ENCODE measurements at places on chromosomes 11 and 22.

GRCh38 chr11:130514851-130515250, 66.4 kb downstream of the ADAMTS15 start:
- DNase-seq = no peak

- no peak for DNase-seq
Measured at GRCh38 chr22:20659920-20660319, 114.0 kb upstream of the SERPIND1 start.

DNA sequence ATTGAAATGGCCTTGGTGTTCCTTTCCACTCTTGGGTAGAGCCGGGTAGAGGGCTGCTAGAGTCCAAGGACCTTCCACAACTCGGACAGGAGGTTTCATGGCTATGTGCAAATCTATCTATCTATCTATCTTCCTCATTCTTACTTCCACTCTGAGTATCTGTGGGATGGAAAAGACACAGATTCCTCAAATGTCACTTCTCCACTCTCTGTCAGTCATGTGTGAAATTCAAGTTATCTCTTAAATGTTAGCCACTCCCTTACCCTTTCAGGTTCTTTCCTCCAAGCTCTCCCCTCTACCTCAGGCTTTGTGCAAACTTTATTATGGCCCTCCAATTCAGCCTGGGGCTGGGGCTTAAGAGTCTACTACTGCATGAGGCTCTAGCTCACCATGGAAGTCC, 84.3 kb downstream of the GDPD4 start:
- no peak for DNase-seq

GRCh38 chr11:44333271-44334218, 23.6 kb upstream of the ALX4 start:
- no peak for DNase-seq

GRCh38 chr22:31193092-31193491, 19.0 kb upstream of the LIMK2 start:
- no peak for DNase-seq

Data from activated CD8-positive, alpha-beta memory T cell treated with anti-CD3 and anti-CD28 coated beads for 1 hour (primary cell).